ENCODE measurements at places on chromosomes 7 and 10.
A peak's percentile ranks its signal among the peaks of the same experiment; 100 is the strongest.

DNA sequence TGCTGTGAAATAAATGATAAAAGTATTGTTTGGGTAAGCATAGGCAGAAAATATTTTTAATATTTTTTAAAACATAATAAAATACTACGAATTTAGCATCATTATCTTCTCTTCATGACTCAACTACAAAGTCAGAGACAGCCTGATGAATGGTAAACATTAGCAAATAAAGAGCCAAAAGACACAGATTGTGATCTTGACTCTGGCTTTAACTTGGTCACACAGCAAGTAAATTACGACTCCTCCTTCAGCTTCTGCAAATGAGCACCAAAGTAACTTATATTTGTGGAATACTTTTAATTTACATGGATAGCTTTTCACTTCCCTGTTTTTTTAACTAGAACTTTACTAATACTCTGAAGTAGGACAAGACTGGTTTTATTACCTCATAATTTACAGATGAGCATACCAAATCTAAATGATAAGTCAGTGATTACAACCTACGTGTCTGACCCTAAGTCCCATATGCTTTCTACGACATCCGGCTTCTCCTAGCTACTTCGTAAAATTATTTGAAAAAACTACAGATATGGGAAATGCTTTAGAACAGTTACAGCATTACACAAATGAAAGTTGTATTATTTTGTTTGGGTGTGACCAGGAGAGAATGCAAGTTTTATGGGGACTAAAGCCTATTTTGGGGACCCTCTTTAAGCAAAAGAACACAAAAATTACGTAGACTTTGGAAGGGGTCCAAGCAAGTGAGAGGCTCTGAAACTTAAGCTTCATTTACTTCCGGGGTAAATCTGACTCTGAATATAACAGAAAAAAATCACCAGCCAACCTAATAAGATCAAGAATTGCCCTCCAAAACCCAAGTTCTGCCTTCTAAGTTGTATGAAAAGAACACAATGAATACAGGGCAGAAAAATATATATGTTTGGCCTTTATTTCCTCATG lies 133.8 kb downstream of the CPEB3 start:
- DNase-seq: no peak

DNA sequence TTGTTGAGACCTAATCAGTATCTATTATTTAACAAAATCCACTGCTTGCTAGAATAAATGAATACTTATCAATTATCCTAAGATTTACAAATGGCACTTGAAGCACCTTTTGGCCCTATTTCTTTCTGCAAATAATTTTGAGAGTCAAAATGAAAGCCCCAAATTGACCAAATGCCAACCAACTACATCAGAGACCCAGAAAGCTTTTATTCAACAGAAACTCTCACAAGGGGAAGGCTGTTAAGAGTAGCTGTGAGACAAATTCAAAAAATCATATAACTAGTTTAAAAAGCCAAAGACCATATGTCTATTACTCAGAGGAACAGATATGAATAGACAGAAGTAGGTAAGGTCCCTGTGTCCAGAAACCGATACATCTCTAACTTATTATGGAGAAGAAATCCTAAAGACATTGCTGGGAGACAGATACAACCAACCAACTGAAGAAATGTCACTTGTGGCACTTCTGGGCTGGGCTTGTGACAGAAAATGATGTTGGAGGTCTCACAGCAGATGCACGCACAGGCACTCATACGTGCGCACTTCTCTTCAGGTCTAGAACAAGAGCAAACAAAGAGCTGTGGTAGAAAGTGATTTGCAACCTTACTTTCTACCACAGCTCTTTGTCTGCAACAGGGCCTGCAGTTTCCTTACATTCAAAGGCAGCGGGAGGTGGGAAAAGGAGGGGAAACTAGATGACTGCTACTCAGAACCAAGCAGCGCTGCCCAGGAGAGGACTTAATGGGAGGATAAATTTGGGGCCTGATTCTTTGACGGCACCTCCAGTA lies 58.6 kb upstream of the KCNIP2 start:
- DNase-seq: no peak

DNA sequence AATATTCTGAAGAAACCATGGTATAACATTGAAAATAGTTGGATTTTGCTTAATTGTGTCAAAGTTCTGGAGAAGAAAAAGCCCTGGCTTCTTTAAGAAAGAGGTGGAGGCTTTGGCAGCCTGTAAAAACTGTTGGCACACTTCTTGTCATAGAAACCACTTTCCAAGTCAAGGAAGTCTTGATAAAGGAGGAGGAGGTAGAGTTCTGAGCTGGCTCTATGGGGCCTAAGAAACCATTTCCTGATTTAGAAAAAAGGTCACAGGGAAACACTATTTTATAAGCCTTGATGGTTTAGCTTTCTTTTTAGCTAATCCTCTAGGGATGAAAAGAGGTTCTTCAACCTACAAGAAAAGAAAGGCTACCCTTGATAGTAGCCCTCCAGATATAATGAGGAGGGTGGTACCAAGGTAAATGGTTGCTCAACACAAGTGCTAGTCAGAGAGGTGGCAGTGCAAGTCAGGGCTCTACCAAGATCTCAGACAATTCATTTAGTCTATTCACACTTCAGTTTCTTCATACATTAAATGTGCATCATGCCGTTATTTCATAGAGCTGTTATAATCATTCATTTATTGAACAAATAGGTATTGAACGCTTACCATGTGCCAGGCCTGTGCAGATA lies 346.9 kb downstream of the RNLS start:
- peak; percentile 46 for DNase-seq

- no peak for DNase-seq
Measured at GRCh38 chr7:18780266-18780665, 284.7 kb downstream of the HDAC9 start.

DNA sequence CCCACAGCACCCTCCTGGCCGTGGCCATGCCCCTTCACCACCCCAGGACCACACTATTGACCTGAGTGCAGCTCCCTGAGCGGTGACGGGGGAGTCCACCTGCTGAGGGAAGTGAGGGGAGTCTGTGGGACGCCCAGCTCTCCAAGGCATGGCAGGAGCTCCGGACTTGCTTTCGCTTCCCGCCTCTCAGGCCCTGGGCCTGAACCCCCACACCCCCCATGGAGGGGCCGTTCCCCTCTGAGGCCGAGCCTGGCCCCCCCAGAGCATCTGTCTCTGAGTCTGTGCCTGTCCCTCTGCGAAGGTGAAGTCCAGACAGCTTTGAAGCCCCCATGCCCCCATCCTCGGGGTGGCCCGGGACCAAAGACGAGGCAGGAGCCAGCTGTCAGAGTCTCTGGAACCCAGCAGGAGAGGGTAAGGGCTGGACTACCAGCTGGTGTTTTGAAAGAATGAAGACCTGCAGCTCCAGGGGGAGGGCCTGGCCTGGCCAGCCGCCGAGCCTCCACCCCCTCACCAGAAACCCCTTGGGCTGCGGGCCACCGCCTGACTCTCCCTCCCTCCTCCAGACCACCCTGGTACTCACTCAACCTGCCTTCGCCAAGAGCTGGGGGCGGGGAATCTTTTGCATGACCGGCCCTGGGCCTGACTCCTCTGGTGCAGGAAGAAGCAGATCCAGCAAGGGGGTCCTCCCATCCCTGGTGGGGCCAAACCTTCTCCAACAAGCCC lies 114.0 kb downstream of the PDGFA start:
- no peak for DNase-seq

DNA sequence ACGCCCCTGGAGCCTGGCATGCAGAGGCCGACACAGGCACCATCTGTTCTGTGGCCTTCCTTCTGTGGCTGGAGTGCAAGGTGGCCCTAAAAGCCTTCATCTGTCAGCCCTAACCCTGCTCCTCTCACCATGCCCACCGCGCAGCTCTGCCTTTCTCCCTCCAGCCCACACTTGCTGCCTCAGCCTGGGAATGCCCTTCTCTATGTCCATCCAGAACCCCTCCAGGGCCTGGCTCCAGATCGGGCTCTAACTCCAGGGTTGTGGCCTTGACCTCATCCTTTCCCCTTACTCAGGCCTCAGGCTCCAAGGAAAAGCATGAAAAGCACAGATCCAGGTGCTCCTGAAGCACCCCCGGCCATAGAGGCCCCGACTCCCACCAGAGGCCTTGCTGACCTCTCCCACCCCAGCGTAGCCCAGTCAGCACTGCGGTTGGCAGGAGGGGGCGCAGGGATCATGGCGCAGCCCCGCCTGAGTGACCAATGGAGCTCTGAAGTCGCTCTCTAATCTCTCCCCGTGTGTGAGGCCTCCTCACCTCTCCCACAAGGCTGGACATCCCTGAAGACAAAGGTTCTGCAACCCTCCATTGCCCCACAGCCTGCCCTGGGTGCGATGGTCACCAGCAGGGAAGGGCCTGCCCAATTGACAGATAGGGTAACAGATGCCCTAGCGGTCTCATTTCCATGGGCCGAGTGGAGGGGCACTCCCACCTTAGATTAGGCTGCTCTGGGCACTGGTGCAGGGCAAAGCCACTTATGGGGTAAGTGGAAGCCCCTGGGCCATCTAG lies 9.2 kb downstream of the ZCCHC24 start:
- no peak for DNase-seq

- no peak for DNase-seq
Measured at GRCh38 chr7:88165697-88166096, 54.1 kb downstream of the SRI start.

- DNase-seq: no peak
Measured at GRCh38 chr7:138613630-138614029, 87.5 kb downstream of the SVOPL start.

DNA sequence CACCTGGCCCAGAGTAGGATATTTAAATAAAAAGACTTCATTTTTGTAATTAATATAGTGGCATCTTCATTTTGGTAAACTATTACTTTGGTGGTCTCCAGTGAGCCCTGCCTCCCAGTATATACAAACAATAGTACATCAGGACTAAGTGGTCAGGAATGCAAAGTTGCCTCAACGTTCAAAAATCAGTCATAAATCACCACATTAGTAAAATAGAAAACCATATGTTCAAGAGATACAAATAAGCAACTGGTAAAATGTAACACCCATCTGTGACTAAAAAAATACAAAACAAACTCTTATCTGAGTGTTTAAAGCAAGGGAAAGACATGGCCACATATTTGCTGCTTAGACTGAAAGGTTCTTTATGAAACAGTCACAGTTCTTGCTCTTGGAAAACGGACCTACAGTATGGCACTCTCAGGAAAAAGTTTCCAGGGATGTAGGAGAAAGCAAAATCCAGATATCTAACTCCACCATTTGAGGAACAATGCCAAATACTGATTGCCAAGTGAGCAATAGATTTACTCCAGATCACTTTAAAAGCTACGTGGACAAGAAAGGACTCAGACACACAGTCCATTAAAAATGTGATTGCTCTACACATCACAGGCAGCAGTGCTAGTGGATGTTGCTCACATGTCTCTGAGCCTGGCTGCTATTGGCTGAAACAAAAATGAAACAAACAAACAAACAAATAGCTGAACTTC lies 15.1 kb upstream of the RHOBTB1 start:
- no peak for DNase-seq

GRCh38 chr7:53095731-53096501 lies 60.5 kb downstream of the POM121L12 start:
- no peak for DNase-seq

- DNase-seq: no peak
Measured at GRCh38 chr7:110647266-110647665, 443.7 kb upstream of the LRRN3 start.

- DNase-seq: peak; percentile 50
Measured at GRCh38 chr7:151806204-151806603, 70.7 kb downstream of the PRKAG2 start.

DNA sequence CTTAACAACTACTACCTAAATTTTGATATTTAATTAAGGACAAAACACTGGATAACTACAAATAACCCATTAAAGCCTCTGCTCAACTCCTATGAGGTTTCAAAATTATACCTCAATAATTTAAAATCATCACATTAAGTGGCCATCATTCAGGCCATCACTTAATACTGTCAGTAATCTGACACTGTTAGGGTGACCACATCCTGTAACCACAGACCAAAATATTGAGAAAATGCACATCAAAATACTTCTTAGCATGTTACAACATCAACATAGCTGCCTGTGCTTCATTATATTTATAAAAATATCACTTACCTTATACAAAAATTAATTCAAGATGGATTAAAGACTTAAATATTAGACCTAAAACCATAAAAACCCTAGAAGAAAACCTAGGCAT lies 23.3 kb downstream of the SEM1 start:
- DNase-seq: peak; percentile 40

DNA sequence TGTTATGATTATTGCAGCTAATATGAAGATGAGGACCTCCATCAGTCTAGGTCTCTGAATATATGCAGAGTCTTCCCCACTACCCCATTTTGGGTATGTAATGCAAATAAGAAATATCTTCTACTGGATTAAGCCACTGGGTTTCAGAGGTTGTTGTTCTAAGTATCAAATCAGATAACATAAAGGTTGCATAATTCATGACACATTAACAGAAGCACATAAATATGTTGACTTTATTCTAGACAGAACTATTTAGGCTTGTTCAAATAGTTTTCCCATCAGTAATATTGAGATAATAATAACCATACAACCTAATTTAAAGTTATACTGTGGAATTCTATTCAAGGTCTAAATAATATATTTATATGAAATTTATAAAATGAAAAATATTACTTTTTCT lies 157.1 kb downstream of the ETV1 start:
- no peak for DNase-seq

GRCh38 chr10:12564173-12564572 lies 214.8 kb downstream of the CAMK1D start:
- DNase-seq: no peak

DNA sequence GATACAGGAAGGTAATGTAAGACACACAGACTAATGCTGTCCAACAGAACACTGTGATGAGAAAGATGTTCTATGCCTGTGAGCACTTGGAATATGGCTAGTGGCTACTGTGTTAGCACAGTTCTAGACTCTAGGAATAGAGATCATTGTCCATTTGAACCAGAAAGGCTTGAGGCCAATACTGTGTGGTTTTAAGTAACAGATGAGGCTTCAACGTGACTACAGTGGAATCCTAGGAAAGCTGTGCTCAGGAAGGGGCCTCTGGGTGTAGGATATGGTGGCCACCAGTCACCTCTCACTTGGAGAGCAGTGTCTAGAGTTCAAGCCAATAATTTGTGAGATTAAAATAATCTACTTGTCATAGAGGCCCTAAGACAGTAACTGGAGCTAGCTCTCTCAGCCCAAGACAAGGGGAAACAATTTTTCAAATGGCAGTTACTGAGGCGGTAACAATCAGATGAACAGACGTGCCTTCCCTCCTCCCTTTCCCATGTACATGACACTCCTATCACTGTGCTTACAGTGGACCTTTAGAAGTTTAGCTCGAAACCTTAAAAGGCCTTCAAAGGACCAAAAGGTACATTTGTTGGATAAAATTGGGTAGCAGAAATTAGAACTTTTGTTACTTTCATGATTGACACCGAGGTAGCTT lies 10.2 kb downstream of the ZDHHC16 start:
- no peak for DNase-seq

GRCh38 chr10:12177642-12178041 lies 18.0 kb downstream of the NUDT5 start:
- no peak for DNase-seq
